Cerebellum (tissue), 4 donors: ENCODE measurements at places on chromosomes 6 and 20. TPM values are rescaled to one million over a fixed set of nuclear protein-coding genes. Genes with fewer than 3 reads are reported as not detected.

The PPP1R16B gene
- total RNA-seq = 13.0 TPM

The BIRC7 gene
- not detected for total RNA-seq

The PRND gene
- 2.7 TPM for total RNA-seq

The MUC21 gene
- not detected for total RNA-seq

The BMP2 gene
- total RNA-seq = 11.4 TPM

The NRSN1 gene
- total RNA-seq = 26.8 TPM

The VNN1 gene
- 0.09 TPM for total RNA-seq

The COX4I2 gene
- total RNA-seq = not detected

The CRISP3 gene
- not detected for total RNA-seq

The IMPG1 gene
- total RNA-seq = 0.36 TPM

The KHDC1L gene
- total RNA-seq = not detected
